ENCODE measurements at places on chromosomes 2 and 18.

DNA sequence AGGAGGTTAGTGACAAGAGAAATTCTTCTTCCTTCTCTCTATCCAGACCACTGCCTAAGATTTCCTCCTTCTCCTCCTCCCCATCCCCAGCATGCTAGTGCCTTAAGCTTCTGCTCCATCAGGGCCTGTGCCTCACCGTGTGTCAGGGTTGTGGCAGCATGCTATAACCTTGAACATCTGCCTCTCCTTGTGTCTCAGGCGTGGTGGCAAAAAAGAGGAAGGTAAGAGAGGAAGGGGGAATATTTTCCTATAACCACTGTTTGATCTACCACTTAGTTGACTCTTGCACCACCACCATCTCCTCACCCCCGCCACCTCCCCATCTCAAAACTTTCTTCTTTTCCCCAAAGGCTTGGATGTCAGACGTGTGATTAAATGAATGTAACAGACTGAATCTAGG lies 38.3 kb upstream of the PEX13 start:
- no peak for DNase-seq

- no peak for DNase-seq
Observed at GRCh38 chr2:53568469-53568868, 199.1 kb upstream of the CHAC2 start.

DNA sequence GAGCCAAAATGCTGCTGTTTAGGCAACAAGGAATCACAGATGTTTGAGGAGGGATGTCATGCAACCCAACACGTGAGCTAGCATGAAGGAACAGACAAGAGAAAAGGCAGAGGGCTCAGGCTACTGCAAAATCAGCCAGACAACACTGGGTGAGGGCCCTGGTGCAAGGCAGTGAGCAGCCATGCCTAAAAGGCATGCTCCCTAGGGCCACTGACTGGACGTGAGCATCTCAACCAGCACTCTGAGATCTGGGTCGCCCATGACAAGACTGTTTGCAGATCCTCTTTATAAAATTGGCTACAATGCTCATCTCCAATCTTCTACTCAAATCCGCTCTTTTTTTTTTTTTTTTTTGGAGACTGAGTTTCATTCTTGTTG lies 49.1 kb downstream of the KIAA2012 start:
- no peak for DNase-seq

DNA sequence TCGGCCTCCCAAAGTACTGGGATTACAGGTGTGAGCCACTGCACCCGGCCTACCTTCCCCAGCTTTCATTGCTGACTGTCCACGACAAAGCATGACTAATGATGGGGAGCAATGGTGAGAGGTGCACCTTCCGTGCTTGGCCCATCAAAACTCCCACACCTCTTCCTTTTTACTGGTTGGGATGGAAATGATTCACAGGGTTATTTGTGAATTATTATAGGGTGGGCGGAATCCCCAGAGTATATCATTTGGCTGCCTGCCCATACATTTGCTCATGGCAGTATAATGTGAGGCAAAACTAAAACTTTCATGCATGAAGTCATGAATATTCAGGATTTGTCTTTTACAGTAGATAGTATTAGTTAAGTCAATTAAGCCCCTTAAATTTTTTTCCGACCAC lies 334.2 kb upstream of the NETO1 start:
- no peak for DNase-seq

DNA sequence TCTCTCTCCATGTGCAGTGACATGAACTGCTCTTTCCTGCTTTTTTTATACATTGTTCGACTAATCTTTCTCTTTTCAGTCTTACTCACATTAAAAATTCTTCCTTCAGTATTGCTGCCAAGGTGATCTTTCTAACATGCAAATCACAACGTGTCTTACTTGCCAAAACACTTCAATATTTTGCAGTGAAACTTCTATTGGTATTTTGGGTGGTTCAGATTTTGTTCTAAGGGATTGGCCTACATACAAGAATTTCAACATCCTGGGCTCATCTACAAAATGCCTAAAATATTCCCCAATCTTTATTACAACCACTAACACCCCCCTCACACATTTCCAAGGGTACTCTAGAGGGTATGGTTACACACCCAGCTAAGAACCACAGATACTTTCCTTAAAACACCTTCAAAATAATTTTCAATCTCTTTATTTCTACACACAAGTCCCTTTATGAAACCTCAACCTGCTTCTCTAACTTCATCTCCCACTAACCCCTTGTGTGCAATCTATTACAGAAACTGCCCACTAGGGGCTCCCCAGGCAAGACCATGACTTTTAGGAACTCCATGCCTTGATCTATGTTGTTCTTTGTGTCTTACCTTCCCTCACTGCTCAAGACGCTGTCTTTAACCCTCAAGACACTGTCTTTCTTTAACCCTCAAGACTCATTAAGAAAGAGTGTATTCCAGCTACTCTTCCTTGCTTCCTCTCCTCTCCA lies 50.9 kb downstream of the COL3A1 start:
- DNase-seq = no peak

DNA sequence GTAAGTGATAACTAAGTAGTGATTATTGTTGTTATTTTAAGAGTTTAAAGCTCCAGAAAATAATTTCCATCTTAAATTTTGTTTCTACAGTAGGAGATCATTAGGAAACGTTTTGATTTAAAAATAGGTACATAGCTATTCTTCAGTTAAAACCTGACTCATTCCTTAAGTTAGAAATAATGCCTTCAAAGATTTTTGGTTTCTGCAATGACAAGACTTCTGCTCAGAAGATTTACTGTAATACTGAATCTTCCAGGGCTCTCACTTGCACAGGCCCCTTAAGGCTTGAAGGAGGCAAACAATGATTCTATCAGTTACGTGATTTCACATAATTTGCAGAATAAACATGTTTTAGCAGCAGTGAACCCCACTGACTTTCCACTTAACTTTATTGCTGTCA lies 333.7 kb downstream of the RAD51AP2 start:
- no peak for DNase-seq

DNA sequence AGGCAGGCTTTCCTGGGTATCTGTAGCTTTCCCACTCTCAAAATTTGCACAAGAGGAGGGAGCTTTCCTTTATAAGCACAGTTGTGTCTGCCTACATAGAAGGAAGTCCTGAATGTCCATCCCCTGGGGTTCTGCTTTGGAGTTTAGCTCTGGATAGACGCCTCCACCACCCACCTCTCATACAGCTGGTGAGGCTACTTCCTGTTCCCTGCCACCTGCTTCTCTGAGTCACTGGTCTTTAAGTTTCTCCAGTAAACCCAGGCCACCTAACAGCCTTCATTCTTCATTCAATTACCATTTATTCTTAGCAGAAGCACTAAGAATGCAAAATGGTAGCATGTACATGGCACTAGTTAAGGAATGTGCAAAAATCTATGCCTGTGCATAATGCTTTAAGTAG lies 407.8 kb downstream of the CDH2 start:
- no peak for DNase-seq

GRCh38 chr2:240982821-240983281 lies 15.6 kb upstream of the SNED1 start:
- DNase-seq = no peak

GRCh38 chr2:73252238-73253027 lies 18.3 kb downstream of the CCT7 start:
- DNase-seq = no peak

DNA sequence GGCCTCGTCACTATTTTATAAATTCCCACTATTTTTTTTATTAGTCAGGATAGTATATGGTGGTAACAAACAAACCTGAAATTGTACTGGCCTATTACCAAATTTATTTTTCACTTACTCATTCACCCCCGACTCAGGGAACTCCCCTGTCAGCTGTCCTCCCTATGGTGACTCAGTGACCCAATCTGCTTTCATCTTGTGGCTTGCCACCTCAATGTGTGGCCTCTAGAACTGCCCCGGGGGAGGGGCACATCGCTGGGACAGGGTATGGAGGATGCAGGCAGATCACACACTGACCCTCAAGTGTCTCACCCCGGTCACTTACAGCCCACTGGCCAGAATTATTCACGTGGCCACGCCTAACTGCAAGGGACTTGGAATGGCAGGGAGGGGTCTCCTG lies 71.6 kb downstream of the ACTR2 start:
- no peak for DNase-seq

- no peak for DNase-seq
Observed at GRCh38 chr2:26704441-26704977, 12.0 kb downstream of the KCNK3 start.

DNA sequence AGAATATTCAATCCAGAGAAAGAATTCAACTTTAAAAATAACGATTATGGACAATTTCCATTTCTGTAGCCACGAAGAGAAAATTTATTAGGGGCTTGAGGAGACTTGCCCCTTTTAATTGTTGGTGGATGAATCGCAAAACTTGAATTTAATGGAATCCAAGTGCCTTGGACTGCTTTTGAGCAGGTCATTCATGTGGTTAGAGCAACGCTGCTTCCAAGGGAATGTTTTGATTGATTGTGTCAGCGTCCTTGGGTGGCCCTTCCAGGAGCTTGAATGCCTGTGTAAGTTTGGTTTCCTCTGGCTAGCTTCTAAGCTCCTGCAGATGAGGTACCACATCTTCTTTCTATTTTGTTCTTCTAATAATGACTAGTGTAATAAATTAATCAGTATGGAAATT lies 213.4 kb downstream of the LTBP1 start:
- no peak for DNase-seq

- DNase-seq = no peak
Observed at GRCh38 chr2:173659509-173659908, 304.8 kb downstream of the CDCA7 start.

- no peak for DNase-seq
Observed at GRCh38 chr2:47321006-47321405, 82.0 kb upstream of the MSH2 start.

DNA sequence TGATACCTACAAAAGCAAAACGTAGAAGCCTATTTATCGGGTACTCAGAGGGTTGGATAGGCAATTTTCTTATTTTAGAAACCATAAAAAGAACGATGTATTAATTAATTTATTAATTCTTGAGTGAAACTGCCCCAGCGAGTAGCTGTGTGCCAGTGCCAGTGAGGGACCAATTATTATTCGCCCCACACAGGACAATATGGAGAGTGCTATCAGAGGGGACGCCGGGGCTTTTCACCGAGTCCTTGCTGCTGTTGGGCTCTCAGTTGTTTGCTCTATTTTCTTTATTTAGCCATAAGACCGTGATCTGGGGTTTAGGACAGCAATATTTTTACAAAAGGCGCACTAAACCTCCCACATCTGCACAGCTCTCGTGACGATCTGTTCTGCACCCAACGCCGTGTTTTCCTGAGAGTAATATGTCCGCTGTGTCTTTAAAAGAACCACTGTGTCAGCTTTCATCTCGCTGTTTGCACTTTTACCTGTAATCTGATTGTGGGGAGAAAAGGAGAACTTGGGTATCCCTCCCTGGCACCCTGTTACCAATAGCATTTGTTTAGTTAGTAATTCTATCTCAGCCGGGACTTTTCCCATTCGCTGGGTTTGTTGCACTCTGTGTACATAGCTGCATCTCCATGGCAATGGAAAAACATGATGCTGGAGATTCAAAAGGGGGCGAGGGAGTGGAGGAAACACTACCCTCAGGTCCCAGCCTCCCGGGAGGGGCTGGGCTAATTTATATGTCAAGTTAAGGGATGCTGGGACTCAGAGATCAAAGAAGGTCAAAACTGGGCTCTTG lies 30.1 kb upstream of the ZNF516 start:
- DNase-seq = no peak

DNA sequence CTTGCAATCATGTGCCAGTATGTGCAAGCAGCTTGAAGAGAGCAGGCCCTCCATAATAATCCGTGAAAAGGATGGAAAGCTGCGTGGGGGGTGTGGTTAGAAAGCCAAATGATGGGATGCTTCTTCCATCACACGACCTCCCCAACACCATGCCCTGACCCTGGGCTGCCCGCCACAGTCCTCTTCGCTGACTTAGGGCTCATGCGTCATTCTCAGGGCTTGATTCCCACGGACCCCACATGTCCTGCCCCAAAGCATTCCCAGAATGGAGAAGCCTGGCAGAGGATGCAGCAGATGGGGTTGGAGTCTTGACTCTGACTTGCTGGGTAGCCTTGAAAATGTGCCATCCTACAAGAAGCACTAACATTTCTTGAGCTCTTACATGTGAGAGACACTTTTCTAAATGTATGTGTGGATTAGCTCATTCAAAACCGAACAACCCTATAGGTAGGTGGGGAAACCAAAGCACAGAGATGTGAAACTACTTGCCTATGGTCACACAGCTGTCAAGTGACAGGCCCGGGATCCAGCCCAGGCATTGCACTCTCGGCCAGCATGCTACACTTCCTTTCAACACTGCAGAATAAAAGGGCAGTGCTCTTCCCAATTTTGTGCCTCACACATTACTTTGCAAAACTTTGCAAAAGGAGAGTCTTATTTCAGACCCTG lies 3.7 kb downstream of the TNS1 start:
- DNase-seq = no peak
